NCI-H526 (cell line): ENCODE measurements at places on chromosomes 3 and 15.

- no peak for DNase-seq
Observed at GRCh38 chr3:48294611-48295263, 38.7 kb downstream of the SPINK8 start.

DNA sequence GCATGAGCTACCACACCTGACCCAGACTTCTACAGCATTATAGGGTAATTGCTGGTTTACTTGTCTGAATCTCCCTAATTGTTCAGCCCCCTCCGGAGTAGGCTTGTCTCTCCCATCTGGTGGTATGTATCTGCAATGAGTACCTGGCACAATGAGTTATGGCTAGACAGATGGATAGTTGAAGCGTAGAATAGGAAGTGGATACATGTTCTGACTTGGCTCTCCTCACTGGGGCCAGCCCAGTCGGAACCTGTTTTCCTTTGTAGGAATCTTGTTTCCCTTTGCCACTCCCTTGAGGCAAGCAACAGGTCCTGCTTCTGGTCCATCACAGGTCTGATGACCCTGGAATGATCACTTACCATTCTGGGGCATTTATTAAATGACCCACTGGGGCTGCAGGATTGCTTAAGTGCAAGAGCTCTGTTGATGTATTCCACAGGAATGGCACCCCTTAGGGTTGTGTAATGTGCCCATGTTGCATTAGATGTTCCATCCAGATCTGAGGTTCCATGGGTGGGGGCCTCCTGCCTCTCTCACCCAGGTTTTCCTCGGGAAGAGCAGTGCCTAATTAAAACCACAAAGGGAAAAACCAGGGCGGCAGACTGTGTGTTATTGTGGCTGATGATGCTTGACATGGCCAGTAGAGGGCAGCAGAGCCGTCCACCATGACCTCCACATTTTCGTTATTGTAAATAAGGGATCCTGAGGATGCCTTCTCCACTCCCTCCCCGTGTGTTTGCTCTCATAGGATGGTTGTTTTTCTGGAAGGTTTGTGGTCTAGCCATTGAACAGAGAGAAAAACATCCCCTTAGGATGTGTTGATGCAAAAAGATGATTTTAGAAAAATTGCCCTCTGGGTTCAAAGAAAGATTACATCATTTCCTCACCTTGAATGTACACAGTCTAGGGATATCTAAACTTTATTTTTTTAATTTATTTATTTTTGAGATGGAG, 58.0 kb downstream of the CMTM8 start:
- peak; percentile 43 for DNase-seq

- DNase-seq: no peak
Observed at GRCh38 chr3:153284282-153284938, 122.4 kb downstream of the RAP2B start.

DNA sequence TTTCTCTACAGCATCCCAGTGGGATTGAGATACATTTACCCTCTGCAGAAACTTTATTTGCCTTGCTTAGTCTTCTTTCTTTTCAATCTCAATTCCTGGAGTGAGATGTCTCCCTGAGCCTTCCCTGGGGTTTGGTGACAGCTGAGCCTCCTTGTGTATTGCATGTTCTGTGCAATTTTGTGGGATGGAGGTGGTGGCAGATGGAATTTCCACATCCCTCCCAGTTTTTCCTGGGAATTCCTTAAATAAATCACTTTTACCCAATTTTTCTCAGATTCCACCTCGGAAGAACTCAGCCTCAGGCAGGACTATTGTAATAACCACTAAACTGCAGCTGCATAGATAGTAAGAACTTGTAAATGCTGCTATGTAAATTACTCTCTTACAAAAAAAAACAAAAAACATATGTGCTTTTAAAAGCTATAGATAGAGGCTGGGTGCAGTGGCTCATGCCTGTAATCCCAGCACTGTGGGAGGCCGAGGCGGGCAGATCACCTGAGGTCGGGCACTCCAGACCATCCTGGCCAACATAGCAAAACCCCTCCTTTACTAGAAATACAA, 88.5 kb upstream of the ABHD17C start:
- no peak for DNase-seq

DNA sequence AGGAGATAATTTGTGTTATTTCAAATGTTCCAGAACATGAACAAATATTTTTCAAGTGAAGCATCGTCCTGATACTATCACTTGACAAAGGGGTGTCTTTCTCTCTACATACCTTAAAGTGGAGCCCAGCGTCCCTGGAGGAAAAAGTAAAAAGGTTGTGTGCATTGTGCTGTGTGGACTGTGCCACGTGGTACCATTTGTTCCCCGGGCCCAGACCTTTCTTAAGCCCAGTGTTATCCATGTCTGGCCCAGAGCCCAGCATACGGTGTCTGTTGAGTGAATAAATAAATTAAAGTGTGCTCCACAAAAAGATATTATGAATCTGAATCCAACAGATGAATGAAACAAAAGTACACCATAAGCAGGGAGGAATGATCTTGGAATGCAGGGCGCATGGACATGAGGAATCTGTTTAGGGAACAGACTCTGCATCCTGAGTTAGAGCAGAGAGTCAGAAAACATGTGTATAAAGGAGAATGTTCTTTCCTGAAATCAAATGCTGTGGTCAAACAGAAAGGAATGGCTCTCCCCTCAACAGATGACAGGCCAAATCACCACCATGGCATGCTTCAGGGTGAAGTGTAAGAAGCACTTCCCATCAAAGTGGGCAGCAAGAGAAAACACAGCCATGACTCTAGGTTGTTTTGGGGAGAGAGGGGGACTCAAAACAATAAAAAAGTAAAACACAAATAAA, 8.1 kb upstream of the PRSS50 start:
- no peak for DNase-seq

DNA sequence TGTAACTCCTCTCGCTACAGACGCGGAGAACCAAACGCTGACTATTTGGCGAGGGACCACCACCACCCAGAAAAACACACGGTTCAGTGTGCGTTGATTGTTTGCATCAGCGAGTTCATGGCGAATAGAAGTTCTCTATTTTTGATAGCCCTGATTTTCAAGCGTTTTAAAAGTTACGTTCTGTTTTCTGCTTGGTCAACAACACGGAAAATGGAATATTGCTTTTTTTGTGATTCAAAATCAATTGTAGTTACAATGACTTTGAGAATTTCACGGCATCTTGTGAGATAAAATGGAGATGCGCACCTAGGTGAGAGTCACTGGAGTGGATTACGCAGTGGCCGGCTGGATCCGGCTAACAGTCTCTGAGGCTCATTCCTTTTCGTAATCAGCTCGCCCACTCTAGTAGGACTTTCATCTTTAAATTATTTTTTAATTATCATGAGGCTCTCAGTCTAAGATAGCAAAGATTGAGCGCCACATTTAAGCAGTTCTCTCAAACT, 54.8 kb downstream of the CCDC54 start:
- DNase-seq: no peak
